Pulmonary artery endothelial cell (primary cell): ENCODE measurements at places on chromosomes 5 and 9. TPM values are rescaled to one million over a fixed set of nuclear protein-coding genes. Genes with fewer than 3 reads are reported as not detected.

DNA sequence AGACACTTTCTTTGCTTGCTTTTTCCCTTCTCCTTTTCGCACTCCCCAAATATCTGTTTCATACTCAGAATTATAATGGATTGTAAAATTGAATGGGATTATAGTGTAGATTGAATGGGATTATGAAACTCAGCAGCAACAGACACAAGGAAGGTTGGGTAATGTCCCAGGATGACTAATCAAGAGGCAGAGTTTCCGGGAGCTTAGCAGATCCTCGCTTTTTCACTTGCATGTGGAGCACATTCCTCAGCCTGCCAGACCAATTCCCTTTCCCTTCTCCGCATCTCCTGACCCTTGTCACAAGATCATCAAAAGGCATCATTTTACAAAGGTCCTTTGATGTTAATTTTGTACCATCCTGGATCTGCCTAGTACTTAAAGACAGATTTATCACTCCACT lies 55.1 kb upstream of the SLC1A1 start:
- DNase-seq = no peak

The FOCAD gene
- total RNA-seq = 88.4 and 127 TPM in 2 replicates

GRCh38 chr5:137693951-137694721 lies 41.8 kb downstream of the KLHL3 start:
- DNase-seq = no peak

The MCTP1 gene
- total RNA-seq = 63.6 and 192 TPM in 2 replicates

The CAMK2A gene
- not detected in 2 replicates for total RNA-seq

DNA sequence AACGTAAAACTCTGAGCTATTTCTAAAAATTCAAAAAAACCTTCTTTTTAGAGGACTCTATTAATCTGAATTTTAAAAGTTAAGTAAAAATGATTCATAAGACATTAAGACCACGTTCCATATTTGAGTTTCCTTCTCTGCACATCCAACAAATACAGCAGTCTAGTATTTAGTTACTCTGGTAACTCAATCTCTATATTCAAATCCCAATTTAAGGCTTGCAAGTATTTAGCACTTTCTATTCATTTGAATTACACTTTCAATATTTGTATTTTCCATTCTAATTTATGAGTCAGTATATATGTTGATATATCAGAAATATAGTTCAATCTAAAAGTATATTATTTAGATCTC lies 17.7 kb downstream of the RFX3 start:
- DNase-seq = no peak

DNA sequence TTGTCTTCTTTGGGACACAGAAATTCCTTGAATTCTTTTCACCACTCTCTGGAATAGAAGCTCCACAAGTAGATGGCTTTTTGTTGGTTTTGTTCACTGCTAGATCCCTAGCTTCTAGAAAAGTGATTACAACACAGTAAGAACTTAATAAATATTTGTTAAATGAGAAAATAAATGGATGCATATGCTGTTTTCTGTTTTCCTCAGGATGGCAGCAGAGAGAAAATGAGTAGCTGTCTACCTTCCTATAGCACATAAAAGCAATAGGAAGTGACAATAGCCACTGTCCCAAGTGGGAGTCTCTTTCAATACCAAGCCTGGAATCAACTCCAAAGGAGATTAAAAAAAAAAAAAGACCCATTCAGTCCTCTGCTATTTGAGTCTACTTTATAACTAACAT lies 100.6 kb upstream of the NREP start:
- DNase-seq = no peak

The LVRN gene
- 0.13 and 0.18 TPM in 2 replicates for total RNA-seq

DNA sequence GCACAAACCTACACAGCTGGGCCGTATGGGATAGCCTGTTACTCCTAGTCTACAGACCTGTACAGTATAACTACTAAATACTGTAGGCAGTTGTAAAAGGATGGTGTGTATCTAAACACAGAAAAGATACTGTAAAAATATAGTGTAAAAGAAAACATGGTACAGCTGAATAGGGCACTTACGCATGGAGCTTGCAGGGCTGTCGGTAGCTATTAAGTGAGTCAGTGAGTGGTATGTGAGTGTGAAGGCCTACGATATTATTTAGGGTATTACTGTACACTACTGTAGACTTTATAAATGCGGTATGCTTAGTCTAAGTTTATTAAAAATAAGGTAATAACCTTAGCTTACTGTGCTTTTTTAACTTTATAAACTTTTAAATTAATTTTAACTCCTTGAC lies 1.2 kb downstream of the ZCCHC9 start:
- DNase-seq = no peak

- DNase-seq = no peak
These were observed 94.9 kb upstream of the MINAR2 start for GRCh38 chr5:129653057-129653375.

GRCh38 chr5:168359820-168360460 lies 68.5 kb downstream of the WWC1 start:
- no peak for DNase-seq

GRCh38 chr9:106019702-106020101 lies 325.4 kb downstream of the TMEM38B start:
- no peak for DNase-seq

- no peak for DNase-seq
These were observed 116.6 kb upstream of the HMHB1 start for GRCh38 chr5:143695244-143695864.

The NDUFS6 gene
- 57.7 and 68.9 TPM in 2 replicates for total RNA-seq

The OLFML2A gene
- under 0.01 and 0.04 TPM in 2 replicates for total RNA-seq

The EPB41L4B gene
- total RNA-seq = 0.42 and 0.92 TPM in 2 replicates

- no peak for DNase-seq
These were observed 48.9 kb downstream of the PFDN1 start for GRCh38 chr5:140253985-140254384.

The SLC22A4 gene
- total RNA-seq = 4.4 and 6.7 TPM in 2 replicates

GRCh38 chr9:117873664-117874063 lies 169.5 kb downstream of the TLR4 start:
- no peak for DNase-seq

- no peak for DNase-seq
These were observed 4.9 kb downstream of the TIGD6 start for GRCh38 chr5:149995385-149996204.

DNA sequence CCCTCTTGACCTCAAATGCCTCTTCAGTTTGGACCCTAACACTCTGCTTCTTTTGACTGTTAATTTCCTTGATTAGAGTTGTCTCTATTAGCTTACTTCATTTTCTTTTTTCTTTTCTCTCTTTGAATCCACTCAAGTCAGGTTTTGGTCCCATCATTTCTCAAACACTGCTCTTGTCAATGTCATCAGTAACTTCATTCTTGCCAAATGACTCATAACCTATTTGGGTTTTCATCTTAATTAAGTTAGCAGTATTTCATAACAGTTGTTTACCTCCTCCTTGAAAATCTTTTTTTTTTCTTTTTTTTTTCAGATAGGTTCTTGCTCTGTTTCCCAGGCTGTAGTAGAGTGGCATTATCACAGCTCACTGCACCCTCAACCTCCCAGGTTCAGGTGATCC lies 119.6 kb downstream of the PARP8 start:
- no peak for DNase-seq

GRCh38 chr5:135208903-135209721 lies 175.1 kb upstream of the PITX1 start:
- peak; percentile 87 for DNase-seq

DNA sequence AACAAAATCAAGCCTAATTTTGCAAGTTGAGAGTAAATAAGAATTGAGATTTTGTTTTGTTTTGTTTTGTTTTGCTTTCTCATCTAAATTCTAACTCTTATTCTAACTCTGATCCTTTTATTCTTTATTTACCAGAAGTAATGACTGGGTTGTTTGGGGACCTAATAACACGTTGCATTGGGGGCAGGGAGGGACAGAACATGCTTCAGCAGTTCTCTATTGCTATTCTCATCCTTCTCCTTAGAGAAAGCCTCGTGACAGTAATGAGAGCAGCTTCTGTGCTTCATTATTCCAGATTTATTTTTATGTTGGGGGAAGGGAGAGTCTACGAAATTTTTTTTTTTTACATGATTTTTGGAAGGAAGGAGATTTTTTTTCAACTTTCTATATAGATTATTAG lies 21.1 kb downstream of the CPEB4 start:
- no peak for DNase-seq

The CYLC2 gene
- total RNA-seq = not detected in 2 replicates

DNA sequence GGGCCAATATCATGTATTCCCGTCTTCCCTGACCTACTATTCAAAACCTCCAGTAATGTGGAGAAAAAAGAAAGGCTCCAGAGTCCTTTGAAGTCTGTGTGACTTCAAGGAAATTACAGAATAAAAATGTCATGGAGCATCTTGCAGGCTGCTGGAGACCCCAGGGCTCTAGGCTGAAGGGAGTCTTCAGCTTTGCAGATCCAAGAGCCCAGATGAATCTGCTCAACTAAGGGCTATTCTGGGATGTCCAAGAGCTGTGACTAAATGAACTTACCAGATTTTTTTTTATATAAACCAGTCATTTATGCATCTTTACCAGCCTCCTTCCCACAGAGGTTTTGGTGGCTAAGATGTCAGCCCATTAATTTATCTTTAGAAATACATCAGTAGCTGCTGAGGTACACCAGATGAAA lies 167.3 kb downstream of the MUSK start:
- DNase-seq = no peak

The DMGDH gene
- total RNA-seq = 0.20 and 0.25 TPM in 2 replicates

DNA sequence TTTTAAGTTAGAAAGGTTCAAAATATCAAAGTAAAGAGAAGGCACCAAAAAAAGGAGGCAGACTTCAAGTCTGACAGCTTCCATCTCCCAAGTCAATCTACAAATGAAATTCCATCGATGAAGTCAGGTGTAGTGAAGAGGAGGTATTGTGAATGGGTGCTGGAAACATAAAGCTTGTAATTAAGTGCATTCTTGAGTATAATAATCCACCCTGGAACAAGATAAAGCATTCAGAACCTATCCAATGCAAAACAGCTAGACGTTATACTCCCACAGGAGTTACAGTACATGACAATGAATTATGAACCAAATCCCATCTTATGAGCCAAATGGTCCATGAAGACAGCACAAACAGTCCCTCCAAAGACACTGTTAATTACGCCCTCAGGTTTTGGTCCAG lies 22.3 kb downstream of the BNC2 start:
- no peak for DNase-seq

The AMBP gene
- total RNA-seq = not detected in 2 replicates

DNA sequence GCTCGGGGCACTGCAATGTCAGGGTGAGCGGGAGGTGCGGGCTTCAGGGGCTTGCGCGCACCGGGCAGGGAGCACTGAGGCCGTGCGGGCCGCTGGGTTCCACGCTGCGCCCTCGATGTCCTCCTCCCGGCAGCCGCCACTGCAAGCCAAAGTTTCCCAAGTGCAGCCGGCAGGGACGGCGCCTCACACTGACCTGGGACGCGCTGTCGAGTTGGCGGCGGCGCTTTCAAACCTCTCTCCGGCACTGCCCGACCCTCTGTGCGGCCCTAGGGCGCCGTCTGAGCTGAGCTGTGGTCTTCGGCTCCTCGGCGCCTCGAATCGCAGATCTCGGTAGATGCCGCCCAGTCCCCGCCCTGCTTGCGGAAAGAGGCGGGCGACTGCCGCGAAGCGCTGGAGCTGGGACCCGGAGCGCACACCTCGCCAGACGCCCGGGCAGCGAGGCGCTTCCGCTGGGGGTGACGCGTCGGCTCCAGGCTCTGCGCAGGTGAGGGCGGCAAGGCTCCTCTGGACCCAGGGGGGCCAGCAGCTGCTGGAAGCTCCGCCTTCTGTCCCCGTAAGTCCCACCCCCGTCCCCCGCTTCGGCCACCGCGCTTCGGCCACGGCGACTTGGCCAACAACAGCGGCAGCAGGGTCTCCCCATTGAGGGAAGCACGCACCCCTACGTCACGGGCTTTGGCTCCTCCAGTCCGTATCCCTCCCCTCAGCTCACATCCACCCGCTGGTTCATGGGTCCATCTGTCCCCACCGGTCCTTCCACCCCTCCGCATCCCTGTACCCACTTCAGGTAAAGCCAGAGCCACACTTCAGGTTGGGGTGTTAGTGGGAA lies at the start of gene ANKRD34B:
Gene ANKRD34B, minus strand, starts transcription at position 320 of the 826 bp plus-strand sequence. CDS start 10,261 bp downstream, outside the sequence.
- DNase-seq = no peak

The LTC4S gene
- total RNA-seq = 0.46 and 0.66 TPM in 2 replicates

DNA sequence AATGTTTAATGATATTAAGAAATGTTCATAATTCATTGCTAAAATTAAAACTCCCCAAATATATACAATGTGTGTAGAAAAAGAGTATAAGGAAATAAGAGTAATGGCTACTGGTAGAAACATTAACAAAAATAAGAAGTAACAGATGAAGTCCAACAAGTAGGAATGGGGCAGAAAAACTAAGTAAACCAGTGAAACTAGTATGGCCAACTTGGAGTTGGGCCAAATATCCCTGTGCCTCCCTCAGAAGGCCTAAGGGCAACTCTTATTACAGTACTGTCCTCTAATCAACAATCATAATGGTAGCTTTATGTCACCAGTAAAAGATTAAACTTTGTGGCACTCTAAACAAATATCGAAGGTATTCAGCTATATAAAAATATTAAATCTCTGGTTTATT lies 93.5 kb downstream of the SSBP2 start:
- no peak for DNase-seq

GRCh38 chr5:173581408-173582215 lies 34.8 kb downstream of the BOD1 start:
- DNase-seq = no peak

DNA sequence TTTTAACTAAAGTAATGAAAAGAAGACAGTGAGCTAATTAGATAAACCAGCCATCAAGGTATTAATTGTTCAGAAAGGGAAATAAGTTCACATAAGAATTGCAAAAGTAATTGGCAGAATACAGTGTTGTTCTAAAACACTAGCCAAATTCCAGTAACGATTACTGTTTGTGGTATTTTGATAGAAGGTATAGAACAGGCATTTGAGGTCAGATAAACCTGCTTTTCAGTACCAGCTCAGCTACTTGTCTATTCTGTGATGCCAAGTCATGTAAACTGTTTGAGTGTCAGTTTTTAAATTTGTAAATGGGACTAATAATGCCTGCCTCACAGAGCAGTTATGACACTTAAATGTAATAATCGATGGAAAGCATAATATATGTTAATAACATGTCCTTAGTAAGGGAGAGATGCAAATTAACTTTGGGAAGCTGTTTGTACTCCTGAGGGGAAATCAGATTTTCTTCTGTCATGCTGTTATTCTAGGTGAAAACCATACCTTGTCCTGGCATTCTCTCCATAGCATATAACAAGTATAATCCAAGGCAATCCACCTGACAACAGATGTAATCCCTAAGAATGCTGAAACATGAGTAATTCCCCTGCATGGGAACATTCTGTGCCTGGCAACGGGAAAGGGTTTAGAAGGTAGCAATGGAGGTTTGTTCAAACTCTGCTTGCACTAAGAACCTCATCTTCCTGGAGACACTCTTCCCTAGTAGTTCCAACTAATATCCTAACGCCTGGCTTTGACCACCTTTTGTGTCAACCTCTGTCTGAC lies 509.5 kb upstream of the PAPPA start:
- no peak for DNase-seq

DNA sequence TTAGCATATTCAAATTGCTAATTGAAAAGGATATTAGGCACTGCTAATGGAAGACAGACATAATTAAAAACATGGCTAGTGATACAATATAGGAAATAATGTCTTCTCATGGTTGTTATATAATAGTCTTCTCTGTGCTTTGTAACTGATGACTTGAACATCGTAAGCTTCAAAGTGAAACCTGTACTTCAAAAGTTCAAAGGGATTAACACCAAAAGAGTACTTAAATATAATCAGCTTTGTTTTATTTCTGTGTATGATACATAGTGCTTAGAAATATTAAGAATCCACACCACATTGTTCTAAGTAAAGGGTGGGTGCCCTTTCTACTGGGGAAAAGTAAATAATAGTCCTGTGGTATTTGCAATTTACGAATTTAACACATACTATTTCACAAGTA lies 75.4 kb upstream of the ITGA1 start:
- no peak for DNase-seq

The PCDHA12 gene
- total RNA-seq = 0.07 TPM in 1 of 2 replicates, not detected in the other
